ENCODE measurements at places on chromosomes 11 and 22.

GRCh38 chr11:75035911-75036565 is 47.3 kb downstream of the NEU3 start:
- no peak for DNase-seq

GRCh38 chr11:9681583-9682372 is 17.9 kb downstream of the SWAP70 start:
- no peak for DNase-seq

- no peak for DNase-seq
Measured at GRCh38 chr22:47309476-47309875, 547.0 kb downstream of the TBC1D22A start.

- no peak for DNase-seq
Measured at GRCh38 chr11:131978351-131978750, 607.9 kb downstream of the NTM start.

DNA sequence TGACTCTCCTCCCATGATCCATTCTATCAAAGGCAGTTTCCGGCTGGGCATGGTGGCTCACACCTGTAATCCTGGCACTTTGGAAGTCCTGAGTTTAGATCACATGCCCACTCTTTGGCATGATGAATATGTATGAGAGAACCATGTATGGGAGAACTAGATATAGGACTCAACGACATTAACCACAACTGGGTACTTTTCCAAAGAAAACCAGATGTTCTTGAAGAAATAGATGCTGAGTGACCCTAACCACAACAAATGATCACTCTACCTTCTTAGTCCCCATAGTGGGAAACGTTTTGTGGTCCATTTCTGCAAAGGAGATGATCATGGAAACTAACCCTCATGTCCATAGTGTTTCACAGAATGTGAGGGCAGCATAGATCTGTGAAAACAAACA is 13.6 kb downstream of the FJX1 start:
- DNase-seq: no peak

DNA sequence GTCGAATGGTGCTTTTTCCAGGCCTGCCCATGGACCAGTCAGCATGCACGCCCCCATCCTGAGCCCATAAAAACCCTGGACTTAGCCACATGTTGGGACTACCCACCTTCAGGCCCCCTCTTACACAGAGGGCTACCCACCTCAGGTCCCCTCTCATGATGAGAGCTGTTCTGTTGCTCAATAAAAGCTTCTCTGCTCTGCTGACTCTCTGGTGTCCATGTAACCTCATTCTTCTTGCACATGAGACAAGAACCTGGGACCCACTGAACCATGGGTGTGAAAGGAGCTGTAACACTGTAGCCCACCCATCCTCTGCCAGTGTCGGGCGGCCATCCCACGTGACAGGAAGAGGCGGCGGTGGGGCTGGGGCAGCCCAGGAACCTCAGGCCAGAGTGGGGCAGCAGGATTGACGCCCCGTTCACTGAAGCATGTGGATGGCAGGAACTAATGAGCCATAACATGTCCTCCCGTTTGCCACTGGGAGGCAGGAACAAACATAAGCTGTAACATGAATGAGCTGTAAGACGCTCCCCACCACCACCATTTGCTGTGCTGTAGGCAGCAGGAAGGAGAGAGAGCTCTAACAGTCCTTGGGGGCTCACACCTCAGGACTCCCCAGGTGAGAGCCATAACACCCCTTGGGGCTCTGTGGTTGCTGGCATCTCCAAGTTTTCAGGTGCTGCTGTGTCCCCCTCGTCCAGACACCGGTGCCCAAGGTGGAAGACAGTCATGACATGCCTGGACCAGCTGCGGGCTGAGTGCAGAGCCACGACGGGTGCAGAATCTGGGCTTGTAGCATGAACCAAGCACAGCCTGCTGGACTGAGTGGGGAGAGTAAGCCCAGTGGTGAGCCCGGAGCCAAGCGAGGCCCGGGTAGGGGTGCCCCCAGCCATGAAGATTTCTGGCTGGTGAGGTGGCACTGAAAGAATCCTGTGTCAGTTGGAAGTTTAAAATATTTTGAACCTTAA is 69.4 kb downstream of the MCHR1 start:
- DNase-seq: no peak

- peak; percentile 40 for DNase-seq
Measured at GRCh38 chr22:46984751-46985506, 222.5 kb downstream of the TBC1D22A start.

- DNase-seq: peak; percentile 91
Measured at GRCh38 chr11:35111161-35112055, 27.6 kb upstream of the CD44 start.

GRCh38 chr11:12019337-12019736 is 10.9 kb upstream of the DKK3 start:
- peak; percentile 67 for DNase-seq

DNA sequence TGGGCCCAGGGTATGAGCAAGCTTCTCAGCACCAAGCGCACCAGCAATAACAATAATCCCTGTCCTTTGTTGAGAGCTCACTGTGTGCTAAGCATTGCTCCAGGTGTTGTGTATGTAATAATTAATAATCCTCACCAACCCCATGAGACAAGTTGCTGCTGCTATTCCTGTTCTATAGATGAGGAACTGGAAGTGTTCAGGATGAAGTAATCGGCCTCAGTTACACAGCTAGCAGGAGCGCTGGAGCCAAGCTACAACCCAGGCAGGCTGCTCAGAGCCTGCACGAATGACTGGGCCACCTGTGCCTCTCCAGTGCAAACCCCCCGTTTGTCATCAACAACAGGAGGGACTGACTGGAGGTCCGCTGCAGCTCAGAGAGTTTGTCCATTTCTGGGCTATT is 35.2 kb upstream of the CECR2 start:
- no peak for DNase-seq

DNA sequence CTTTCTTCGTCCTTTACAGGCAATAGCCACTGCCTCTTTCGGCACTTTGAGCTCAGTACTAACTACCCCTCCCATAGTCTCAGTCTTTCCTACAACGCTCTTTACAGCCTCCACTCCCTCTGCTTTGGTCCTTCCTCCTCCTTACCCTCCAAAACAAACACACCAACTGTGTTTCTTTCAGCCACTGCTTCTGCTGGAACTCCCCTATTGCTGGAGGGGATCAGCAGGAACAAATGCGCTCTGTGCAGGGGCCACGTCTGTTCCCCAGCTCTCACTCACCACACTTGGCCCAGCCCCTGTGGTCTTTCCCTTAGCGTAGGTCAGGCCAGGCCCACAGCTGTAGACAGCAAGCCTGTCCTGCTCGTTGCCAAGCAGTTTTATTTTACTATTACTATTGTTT is 42.3 kb downstream of the PC start:
- no peak for DNase-seq

GRCh38 chr11:69343401-69344321 is 49.7 kb downstream of the MYEOV start:
- DNase-seq: no peak

DNA sequence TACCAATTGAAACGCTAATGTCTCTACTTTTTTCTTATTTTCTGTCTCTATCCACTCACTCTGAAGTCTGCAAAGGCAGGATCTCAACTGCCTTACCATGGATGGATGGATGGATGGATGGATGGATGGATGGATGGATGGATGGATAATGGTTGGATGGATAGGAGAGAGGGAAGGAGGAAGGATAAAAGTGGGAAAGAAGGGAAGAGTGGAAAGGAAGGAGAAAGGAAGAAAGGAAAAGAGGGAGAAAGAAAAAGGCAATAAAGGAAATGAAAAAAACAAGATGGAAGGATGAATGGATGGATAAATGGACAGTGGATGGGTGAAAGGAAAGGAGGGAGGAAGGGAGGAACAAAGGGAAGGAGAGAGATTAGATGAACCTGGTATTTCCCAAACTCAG is 506.0 kb downstream of the MN1 start:
- DNase-seq: no peak

DNA sequence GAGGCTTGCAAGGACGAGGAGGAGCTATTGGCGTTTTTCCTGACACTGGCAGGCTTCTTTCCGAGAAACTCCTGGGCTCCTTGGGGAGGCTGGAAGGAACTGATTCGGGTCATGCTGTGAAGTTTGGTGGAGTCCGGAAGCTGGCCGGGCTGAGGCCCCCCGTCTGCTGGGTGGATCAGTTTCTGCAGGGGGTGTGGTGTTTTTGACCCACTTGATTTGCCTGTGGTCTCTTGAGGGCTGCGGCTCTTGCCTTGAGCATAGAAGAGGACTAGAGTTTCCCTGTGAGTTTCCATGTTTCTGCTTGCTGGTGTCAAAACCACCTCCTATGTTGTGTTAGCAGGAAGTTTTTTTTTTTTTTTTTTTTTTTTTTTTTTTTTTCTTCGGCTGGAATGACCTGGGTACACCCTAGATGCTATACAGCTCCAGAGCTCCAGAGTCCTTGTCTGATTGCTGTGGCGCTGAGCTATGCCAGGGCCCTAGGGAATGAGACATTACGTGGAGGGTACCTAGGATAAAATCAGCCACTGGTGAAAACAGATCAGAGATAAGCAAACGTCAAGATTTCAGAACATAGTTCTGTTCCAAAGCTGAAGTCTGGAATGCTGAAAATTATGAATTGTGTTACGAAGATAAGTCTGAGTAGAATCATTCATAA is 728 bp downstream of the TBC1D22A start:
- DNase-seq: peak; percentile 31

DNA sequence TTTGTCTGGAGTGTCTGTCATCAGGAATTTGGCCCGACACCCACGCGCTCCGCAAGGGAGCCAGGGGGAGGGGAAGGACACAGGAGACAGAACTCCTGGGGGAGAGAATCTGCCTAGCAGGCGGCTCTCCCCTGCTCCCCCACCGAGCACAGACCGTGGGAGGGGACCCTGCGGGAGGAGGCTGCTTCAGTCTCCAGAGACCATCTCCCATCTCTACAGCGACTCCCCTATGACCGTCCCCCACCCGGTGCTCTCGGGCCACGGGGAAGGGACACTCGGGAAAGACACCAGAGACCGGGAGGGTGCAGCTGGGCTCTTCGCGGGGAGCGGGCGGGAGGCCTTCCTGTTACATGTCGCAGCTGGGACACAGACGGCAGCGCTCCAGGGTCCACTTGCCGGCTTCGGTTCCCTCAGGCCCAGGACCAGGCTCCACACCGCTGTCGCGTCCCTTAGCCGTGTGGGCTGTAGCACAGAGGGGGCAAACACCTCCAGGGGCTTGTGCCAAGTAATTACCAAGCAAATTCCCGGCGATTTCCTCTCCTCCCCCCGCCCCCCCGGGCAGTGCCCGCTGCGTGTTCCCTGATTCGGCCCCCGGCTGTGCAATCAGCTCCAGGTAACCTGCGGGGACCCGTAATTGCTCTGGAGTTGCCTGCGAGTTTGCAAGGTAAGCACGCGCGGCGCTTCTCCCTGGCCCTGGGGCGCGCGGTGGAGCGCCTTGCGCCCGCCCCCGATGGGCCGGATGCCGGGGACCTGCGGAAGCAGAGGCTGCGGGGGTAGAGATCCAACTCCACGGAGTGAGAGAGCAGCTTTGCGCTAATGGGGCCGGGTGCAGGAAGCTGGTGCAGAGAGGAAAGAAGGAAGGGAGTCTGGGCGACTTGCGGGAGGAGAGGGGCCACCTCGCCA is 155.1 kb upstream of the CADM1 start:
- DNase-seq: no peak

GRCh38 chr11:65110354-65110861 is 1.3 kb upstream of the TM7SF2 start:
- DNase-seq: peak; percentile 84

- peak; percentile 33 for DNase-seq
Measured at GRCh38 chr11:125358254-125358840, 137.7 kb downstream of the FEZ1 start.
